ENCODE measurements at places on chromosomes 12 and 14. TPM values are rescaled to one million over a fixed set of nuclear protein-coding genes. Genes with fewer than 3 reads are reported as not detected.

Gene PLCZ1
- not detected for total RNA-seq

Gene CHURC1
- total RNA-seq, result 50.8 TPM

Gene GPRC5A
- total RNA-seq, result 206 TPM

Gene DHRS2
- 0.22 TPM for total RNA-seq

Measured in left colon (tissue), 2 donors.